ENCODE measurements at places on chromosomes 1 and 21.
A peak's percentile ranks its signal among the peaks of the same experiment; 100 is the strongest.

DNA sequence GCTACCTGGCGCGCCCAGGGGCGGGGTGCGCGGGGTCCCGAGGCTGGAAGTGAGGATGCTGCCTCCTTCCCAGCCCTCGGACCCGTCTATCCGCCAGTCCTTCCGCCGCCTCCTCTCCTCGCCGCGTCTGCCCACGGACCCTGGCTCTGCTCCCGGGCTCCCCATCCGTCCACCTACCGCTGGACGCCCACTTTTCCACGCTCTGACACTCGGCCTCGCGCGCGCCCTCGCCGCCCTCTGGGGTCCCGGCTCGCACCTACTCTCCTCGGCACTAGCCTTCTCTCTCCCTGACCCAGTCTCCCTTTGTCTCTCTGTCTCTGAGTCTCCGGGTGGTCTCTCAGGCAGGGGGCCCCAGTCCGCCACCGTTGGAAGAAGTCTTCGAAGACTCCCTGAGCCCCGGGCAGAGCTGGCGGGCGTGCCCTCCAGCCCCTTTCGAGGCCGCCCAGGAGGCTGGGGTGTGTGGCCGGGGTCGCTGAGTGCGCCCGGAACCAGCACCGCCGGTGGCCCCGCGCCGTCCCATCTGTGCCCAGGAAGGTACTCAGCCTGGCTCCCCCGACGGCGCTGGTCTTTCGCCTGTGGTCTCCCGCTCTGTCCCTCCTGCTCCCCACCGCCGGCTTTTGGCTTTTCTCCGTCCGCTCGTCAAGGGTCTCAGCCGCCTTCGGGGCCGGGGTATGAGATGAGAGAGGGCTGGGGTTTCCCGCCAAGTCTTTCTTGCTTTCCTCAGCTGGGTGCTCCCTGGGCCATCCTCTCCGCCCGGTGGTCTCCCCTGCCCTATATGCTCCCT lies 610 bp downstream of the DRAXIN start:
- no peak for DNase-seq

GRCh38 chr21:32559006-32559610 lies 26.2 kb downstream of the TCP10L start:
- DNase-seq, result no peak

DNA sequence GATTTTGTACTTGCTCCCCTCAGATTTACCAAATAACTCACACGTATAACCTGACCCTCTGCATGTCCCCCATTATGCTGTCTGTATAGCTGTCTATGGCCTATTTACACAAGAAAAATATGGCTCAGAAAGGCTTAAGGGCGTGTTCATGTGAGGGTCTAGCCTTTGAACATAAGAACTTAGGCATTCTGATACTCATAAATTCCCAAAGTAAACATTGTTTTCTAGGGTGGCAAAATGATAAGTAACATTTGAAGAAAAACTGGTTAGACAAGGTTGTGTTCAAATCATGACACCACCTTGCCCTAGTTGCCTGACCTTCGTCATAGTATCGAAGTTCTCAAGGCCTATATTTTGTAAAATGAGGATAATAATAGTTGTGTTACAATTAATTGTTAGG lies 394.6 kb downstream of the LRRIQ3 start:
- no peak for DNase-seq

DNA sequence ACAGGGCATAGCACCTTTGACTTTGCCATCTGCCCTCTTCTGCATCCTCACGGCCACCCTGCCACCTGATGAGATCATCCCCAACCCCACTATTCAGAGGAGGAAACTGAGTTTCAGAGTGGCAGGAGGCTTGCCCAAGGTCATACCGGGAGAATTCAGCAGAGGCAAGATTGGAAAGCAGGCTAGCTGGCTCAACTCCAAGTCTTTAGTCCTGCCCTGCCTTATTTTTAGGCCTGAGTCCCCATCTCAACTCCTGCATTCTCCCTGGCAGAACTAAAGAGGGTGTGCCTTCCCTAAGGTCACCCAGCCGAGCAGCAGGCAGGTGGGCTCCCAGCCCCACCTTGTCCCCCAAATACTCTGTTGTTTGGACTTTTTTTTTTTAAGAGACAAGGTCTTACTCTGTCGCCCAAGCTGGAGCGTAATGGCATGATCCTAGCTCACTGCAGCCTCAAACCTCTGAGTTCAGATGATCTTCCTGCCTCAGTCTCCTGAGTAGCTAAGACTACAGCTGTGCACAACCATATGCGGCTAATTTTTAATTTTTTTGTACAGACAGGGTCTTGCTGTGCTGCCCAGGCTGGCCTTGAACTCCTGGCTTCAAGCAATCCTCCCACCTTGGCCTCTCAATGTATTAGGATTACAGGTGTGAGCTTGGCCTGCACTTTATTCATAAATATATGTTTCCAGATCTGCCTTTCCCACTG lies 13.8 kb upstream of the FGR start:
- no peak for DNase-seq

GRCh38 chr1:1162597-1163537 lies 10.8 kb upstream of the TTLL10 start:
- peak; percentile 75 for DNase-seq

- no peak for DNase-seq
Observed at GRCh38 chr1:165674599-165674998, 23.8 kb downstream of the ALDH9A1 start.

GRCh38 chr21:41387824-41388223 lies 26.0 kb downstream of the MX2 start:
- DNase-seq, result no peak

GRCh38 chr1:219659005-219659600 lies 46.2 kb upstream of the ZC3H11B start:
- DNase-seq, result no peak

GRCh38 chr1:149978547-149979023 lies 31.9 kb downstream of the OTUD7B start:
- no peak for DNase-seq

DNA sequence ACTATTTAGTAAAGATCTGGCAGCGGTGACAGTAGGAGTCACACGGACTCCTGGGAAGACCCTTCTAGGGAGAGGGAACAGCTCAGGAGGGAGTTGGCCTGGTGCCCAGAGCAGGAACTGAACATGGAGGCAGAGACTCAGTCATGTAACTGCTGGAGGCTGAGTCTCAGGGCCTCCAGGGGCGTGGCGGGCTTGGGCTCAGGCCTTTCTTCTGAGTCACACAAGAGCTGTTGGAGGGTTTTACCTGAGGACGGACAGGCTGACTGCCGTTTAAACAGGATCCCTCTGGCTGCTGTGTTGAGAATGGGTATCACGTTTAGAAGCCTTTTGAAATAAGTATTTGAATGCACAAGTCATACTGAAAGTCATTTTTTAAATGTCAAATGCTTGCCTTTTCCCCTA lies 7.2 kb upstream of the ETS2 start:
- no peak for DNase-seq

- no peak for DNase-seq
Observed at GRCh38 chr1:77925956-77926355, 37.5 kb downstream of the NEXN start.

DNA sequence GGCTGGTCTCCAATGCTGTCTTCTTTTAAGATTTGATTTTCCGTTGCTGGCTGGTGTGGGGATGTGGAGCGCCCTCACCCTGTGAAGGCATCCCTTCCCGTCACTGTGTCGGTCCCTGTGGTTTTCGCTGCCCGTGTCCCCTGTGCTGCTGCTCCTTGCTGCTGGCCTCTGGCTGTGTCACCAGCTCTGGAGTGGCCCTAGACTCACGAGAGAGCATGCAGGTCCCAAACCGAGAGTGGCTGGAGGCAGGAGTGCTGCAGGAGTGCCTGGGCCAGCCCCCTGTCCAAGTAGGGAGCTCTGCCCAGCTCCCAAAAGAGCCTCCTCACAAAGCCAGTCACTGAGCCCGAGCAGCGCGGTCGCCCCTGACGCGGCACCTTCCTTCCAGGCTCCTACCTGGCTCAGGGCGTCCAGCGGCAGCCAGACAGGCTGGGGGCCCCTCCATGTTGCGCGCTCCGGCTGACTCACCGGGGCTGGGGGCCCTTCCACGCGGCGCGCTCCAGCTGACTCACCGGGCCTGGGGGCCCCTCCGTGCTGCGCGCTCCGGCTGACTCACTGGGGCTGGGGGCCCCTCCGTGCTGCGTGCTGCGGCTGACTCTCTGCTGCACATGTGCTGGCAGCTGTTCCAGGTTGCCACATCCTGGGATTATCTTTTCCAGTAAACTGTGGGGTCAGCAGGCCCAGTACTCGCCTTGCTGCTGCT lies 106.7 kb upstream of the COL6A1 start:
- no peak for DNase-seq

DNA sequence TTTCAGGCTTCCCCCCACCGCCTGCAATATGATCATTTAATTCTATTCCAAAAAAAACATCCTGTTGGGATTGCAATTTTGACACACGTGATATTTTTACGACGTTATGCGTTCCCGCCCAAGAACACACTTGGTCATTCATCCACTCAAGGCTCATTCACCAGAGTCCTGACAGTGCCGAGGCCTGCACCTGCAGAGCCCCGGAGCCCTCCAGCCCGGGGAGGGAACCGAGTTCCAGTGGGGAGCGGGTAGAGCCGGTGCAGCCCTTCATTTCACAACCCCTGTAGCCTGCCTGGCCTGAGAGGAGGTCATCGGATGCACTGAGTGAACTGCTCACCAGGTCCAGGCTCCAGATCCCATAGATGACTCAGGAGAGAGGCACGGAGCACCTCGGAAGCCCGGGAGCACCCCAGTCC lies 156.0 kb upstream of the BACE2 start:
- no peak for DNase-seq

- DNase-seq, result no peak
Observed at GRCh38 chr1:25616987-25617624, 515 bp downstream of the MAN1C1 start.

GRCh38 chr1:94143809-94144176 lies 22.8 kb upstream of the ABCA4 start:
- no peak for DNase-seq

GRCh38 chr1:183185941-183186490 lies at the start of gene LAMC2:
Gene LAMC2 (plus strand): TSS chr1:183186264. CDS start chr1:183186353, 89 bp downstream.
- peak; percentile 33 for DNase-seq

GRCh38 chr1:174158767-174159251 lies 511 bp upstream of the RABGAP1L start:
- no peak for DNase-seq

DNA sequence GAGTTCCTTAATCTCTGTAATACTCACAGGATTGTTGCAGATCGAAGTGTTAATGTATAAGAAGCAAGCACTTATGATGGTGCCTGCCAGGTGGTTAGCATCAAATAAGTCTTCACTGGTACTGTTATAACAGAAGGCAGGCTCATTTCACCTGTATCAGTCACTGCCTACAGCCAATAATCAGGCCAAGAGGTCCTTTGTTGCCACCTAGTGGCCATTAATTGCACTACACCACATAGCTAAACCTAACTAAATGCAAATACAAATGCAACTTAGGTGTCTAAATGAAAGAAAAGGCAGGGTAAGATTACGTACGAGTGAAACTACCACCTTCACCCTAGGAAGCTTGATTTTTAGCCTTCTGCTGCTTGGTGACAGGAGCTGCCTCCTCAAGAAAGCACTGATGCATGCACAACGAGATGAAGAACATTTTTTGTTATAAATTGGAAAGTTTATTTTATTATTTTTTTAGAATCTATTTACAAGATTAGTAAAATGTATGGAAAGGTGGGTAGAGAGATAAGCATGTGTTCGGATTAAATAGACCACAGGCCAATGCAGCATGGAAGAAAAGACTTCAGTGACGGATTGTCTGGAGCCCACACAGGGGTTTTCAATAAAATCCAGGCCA lies 334.8 kb upstream of the CAMK1G start:
- peak; percentile 32 for DNase-seq

GRCh38 chr1:32525053-32525452 lies 14.2 kb upstream of the ZBTB8A start:
- DNase-seq, result no peak

GRCh38 chr1:2073382-2074230 lies 23.4 kb downstream of the PRKCZ start:
- no peak for DNase-seq

Data from NCI-H2081 treated with DMSO at 0.1 percent for 48 hours (cell line).